AG08395 (cell line): ENCODE measurements at places on chromosomes 3 and 15.

GRCh38 chr15:31081588-31082250, 19.8 kb downstream of the TRPM1 start:
- DNase-seq = no peak

DNA sequence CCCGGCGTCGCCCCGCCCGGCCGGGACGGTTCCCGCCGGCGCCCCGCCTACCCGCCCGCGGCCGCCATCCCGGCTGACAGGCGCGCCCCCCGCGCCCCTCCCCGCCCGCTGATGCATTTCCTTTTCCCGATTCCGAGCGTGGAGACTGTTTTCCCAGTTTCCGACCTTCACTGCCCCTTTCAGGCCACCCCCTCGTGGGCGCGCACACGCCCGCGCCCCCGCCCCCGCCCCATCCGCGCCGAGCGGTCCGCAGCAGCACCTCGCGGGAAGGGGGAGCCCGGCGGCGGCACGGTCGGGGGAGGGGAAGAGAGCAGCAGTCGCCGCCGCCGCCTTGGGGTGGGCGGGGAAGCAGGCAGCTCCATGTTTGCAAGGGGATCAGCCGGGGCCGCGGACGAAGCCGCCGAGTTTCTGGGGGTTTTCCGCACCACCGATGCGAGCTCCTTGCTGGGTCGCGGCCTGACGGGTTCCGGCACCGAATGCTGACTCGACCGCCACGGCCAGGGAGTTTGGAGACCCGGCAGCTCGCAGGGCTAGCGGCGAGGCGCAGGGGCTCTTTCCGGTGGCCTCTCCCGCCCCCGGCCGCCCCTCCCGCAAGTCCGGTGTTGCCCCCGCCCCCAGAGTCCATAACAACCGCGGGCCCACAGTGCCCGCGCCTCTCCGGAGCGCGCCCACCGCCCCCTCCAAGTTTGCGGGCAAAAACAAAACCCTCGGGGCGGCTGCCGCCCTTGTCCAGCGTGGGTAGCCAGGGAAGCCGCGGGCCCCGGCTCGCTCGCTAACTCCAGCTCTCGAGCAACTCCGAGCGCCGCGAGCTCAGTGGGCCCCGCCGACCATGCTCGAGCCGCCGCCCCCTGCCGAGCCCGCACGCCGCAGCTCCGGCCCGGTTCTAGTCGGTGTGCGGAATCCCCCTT, 3.2 kb upstream of the SIN3A start:
- DNase-seq = peak; percentile 38

DNA sequence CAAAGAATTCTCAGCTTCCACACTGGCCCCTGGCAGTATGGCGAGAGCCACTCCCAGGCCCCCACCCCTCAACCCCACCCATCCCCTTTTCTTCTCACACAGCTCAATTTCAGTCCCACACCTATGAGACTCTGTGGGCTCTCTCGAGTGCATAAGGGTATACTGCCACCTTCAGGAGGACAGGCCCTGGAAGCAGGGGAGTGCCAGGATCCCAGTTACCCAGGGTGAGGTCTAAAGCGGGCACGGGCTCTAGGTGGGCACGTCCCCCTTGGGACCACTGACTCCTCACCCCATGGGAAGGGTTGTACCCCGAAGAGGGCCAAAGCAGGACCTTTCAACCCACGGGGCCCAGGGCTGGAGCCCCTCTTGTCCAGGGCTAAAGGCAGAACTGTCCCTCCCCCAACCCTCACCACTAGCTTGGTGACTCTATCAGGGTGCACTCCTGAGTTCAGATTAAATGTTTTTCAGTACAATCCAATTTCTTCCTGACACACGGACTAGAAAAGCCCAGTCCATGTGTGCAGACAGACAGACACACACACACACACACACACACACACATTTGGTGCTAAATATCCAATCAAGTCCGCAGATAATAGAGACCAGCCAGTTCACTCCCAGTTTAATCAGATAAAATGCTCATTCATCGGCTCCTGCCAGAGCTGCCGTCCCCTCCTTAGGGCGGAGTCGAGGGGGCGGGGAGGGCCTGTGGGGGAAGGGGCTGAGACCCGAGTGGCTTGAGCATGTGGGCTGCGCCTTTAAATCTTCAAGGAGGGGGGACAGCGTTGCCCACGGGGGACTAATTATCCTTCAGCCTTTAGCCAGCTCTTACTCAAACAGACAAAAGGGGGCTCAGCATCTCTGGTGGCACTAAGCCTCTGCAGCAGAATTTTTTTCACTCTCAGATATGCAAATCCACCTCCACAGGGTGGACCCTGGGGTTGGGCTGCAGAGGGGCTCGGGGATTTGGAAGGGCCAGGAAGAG, 59.3 kb downstream of the CYP11A1 start:
- peak; percentile 86 for DNase-seq

DNA sequence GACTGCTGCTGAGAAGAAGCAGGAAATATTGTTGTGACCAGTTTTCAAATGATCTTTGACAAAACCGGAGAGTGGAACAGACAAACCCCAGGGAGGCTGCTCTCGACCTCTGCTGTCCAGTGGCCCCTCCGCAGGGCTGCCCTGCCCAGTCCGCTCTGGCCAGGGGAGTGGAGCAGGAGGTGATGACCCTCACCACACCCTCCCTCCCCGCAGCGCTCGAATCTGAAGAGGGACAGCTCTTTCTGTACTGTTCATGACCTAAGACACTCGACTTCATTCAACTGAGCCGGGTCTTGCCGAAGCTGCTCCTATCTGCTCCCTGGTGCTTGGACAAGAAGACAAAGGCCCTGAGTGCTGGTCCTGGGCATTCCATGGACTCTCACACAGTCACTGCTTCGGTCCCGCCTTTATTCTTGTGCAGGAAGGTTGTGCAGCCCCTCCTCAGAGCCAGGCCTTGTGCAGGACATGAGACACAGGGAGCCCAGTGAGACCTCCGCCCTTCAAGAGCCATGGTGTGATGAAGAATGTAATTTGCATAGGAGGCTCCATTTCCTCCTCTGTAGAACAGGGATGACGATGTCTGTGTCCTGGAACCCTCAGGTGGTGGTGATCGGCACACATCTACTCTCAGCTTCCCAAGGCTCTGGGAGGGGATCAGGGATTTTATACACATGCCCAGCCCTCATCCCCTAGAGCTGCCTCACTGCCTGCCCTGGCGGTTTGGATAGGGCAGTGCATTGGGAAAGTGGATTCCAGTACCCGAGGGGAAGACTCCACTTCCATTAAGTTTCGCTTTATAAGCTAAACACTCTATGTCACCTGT, 97.1 kb upstream of the PRR20G start:
- DNase-seq = no peak

DNA sequence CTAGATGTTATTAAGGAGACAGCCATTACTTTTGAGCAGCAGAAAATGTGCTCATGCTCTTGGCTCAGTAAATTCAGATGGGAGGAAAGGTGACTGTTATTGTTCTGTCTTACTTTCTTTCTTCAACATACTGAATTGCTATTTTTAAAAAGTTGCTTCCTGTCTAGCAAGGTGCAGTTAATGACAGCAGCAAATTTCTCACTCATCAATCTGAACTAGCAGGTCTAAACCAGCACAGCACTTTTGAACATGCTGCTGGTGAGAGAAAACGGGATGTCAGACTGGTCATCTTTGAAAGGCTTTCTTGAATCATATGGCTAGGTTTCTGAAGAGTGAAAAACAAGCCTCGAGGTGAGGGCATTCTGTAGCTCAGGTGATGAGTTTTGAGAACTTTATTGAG, 384.7 kb downstream of the MFSD1 start:
- DNase-seq = no peak

GRCh38 chr3:69853027-69853426, 113.8 kb downstream of the MITF start:
- DNase-seq = no peak

DNA sequence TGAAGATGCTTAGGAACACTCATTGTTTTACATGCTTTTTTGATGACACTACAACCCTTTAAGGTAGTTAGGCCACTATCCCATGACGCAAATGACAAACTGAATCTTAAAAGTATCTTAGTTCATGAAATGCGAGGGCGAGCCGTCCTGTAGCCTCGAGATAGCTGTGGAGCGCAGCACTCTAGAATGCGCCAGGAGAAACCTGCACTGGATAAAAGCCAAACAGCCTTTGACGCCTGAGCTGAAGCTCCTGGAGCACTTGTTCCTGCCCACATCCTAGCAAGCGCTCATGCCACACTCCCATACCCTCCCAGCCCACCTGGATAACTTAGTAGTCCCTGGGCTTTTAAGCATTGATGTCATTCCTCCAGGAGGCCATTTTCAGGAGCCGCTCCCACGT, 516.9 kb downstream of the GABRG3 start:
- DNase-seq = no peak

DNA sequence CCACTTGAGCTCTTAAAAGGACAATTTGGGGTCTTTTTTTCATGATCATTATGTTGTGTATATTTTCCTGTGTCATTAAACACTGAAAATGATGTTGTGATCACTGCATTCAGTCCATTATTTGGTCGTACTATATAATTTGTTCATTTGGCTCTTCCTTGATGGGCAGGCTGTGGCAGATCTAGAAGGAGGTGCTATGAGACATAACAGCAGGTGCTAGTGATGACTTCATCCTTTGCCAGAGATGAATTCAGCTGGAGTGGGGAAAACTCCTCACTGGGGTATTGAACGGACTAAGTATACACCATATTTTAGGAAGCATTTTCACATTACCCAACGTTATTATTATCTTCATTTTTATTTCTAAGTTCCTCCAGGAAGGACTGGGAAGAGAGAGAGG, 12.0 kb downstream of the CMTM7 start:
- DNase-seq = no peak

- DNase-seq = no peak
Observed at GRCh38 chr15:53581513-53581912, 177.9 kb downstream of the WDR72 start.

- DNase-seq = no peak
Observed at GRCh38 chr3:149493315-149494021, 19.0 kb downstream of the TM4SF4 start.

- no peak for DNase-seq
Observed at GRCh38 chr3:57778494-57778893, 22.4 kb downstream of the SLMAP start.

DNA sequence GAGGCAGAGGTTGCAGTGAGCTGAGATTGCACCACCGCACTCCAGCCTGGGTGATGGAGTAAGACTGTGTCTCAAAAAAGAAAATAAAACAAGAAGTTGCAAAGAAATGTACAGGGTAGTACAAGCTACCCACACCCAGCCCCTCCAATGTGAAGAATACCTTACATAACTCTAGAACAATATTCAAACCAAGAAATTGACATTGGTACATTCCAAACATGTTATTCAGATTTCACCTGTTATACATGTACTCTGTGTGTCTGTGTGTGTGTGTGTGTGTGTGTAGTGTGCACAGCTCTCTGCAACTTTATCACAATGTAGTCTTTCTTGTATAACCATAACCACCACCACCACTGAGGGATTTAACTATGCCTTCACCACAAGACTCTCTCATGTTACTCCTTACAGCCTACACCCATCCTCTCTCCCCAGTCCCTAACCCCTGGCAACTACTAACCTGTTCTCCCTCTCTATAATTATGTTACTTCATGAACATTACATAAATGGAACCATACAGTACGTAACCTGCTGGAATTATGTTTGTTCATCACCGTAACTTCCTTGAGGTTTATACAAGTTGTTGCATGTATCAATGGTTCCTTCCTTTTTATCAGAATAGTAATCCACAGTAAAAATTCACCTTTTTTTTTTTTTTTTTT, 16.2 kb upstream of the TJP1 start:
- DNase-seq = no peak

GRCh38 chr3:3744826-3745225, 54.4 kb upstream of the LRRN1 start:
- DNase-seq = no peak

GRCh38 chr3:38840987-38841386, 25.0 kb upstream of the SCN10A start:
- no peak for DNase-seq

DNA sequence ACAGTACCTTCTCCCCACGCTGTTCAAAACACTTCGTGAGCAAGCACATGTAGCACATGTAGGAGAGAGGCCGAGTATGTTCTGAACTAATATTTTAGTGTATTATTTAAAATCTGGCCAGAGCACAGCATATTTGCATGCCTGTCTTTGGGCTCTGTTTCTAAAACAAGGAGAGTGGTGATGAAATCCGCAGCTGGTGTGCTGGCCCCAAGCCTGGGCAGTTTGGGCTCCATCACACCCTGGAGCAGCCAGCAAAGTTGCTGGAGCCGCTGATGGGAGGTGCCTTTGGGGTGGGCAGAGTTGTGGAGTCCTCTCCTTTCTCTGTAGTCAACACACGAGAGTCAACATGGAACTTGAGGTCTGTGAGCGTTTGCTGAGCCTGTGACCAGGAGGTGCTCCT, 116.6 kb downstream of the SLCO3A1 start:
- peak; percentile 65 for DNase-seq

DNA sequence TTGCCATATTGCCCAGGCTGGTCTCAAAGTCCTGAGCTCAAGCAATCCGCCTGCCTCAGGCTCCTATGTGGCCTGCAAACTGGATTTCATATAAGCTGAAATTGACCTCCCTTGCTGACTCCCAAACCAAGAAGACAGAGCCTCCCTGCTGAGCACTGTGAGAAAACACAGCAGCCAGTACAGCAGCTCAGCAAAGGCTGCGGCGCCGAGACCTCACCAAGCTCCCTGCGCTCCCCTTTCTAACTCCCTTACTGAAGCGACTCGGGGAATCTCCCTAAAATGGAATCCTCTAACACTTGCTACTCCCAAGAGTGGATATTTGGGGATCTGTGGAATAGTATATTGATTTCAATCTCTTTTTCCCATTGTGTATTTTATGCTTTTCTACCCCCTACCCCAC, 34.6 kb downstream of the MUC20 start:
- DNase-seq = no peak

DNA sequence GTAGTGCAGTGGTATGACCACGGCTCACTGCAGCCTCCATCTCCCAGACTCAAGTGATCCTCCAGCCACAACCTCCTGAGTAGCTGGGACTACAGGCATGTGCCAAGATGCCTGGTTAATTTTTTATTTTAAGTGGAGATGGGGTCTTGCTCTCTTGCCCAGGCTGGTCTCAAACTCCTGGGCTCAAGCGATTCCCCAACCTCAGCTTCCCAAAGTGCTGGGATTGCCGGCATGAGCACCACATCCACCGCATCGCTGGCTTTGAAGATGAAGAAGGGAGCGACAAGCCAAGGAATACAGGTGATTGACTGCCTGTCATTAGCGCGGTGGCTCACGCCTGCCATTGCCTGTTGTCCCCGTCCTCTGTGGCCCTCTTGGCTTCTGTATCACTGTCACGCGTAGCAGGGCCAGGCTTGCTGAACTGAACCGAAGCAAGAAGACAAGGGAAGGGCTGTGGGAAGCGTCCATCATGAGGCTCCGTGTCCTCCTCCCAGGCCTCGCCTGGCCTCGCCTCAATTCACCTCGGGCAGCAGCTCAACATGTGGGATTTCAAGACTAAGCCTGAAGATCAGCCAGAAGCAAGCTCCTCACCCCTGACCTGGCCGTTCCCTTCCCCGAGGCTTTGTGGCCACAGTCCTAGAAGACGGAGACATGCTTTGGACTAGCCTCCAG, 46.4 kb upstream of the TFRC start:
- no peak for DNase-seq
